ENCODE measurements at places on chromosomes 1 and 21. TPM values are rescaled to one million over a fixed set of nuclear protein-coding genes. Genes with fewer than 3 reads are reported as not detected.
A peak's percentile ranks its signal among the peaks of the same experiment; 100 is the strongest.

DNA sequence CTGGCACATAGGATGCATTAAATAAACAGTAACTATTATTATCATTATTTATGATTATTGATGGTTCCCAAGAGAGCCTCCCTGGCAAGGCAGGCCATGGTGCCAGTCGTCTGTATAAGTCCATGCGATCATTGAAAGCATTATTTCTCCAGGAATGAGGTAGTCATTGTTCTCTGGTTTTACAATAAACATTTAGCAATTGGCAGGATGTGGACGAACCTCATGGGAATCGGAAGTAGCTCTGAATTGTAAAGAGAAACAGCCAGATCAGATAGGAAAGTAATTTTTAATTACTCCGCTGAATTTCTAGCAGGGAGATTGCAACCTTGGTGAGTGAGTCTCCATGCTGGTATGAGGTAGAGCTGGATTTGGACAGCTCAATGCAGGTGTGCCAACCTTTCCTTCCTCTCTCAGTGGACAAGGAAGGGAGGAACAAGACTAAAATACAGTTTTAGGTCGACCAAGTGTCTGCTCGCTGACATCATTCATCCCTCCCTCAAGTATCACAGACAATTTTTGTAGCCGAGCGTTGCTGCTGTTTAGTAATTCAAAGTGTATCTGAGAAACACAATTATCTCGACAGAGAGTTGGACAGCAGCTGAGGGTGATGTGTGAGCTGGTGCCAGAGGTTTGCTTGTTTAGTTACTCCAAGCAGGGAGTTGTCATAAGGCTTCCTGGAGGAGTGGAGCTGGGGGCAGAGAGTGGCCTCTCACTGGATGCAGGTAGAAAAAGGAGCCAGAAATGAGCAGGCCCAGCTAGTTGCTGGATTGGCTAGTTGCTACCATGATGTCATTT is 250.8 kb downstream of the KCNJ6 start:
- H3K4me1 ChIP-seq, result peaks cover 19% of the 10 kb centered on the region
- peaks cover 4% of the 10 kb centered on the region for H3K36me3 ChIP-seq
- peak overlapping the region; percentile 47 for H3K27ac ChIP-seq
- H3K27me3 ChIP-seq, result no peaks in the 10 kb centered on the region

- no peaks in the 10 kb centered on the region for H3K27me3 ChIP-seq
- H3K36me3 ChIP-seq, result no peaks in the 10 kb centered on the region
- no peak overlapping the region for H3K4me3 ChIP-seq
- H3K4me1 ChIP-seq, result peaks cover under 1% of the 10 kb centered on the region
- DNase-seq, result no peak
- no peak overlapping the region for H3K27ac ChIP-seq
Observed at GRCh38 chr1:78334114-78334513, 156.7 kb upstream of the PTGFR start.

DNA sequence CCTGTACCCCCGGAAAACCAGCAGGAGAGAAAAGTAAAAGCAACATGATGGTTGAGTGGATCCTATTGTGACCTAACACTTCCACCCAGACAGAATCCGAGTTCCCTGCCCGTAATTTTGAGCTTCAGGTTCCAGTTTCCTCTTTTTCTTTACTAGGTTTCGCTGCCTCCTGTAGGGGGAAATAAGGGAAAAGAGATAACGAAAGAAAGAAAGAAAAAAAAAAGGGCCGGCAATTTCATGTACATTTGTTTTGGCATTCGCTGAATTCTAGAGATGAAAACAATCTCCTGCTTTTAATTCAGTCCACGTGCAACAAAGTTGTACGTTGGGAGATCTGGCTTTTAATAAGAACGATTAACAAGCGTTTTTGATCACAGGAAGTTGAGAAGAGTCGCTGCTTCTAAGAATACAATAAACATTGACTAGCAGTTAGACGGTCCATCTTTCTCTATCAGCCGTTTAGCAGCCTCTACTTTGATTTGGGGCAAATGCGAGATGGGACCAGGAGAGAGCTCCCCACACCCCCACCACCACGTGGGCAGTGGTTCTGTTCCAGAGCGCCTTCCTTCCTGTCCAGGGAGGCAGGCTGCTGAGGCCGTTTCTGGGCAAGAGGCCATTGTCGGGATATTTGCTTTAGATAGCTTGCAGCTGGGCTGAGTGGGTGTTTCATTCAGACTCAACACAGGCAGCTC is 155.9 kb upstream of the RUNX1 start:
- H3K4me3 ChIP-seq, result no peak overlapping the region
- H3K27ac ChIP-seq, result no peak overlapping the region
- H3K27me3 ChIP-seq, result no peaks in the 10 kb centered on the region
- peaks cover 23% of the 10 kb centered on the region for H3K4me1 ChIP-seq

- peak overlapping the region; percentile 98 for H3K27ac ChIP-seq
- DNase-seq, result peak; percentile 44
- peaks cover 37% of the 10 kb centered on the region for H3K36me3 ChIP-seq
- H3K4me3 ChIP-seq, result peak overlapping the region; percentile 98
Observed at GRCh38 chr1:225651872-225652728, 823 bp downstream of the ENAH start.

COL9A2 gene
- 3.2 TPM for total RNA-seq

- no peaks in the 10 kb centered on the region for H3K27me3 ChIP-seq
- DNase-seq, result no peak
- no peak overlapping the region for H3K27ac ChIP-seq
- no peaks in the 10 kb centered on the region for H3K4me1 ChIP-seq
- no peak overlapping the region for H3K4me3 ChIP-seq
- H3K36me3 ChIP-seq, result peaks cover 12% of the 10 kb centered on the region
Observed at GRCh38 chr1:13775916-13776315, 75.9 kb downstream of the PRDM2 start.

- peaks cover 13% of the 10 kb centered on the region for H3K4me1 ChIP-seq
- H3K36me3 ChIP-seq, result peaks cover 33% of the 10 kb centered on the region
- no peak overlapping the region for H3K4me3 ChIP-seq
- no peak overlapping the region for H3K27ac ChIP-seq
- no peaks in the 10 kb centered on the region for H3K27me3 ChIP-seq
Observed at GRCh38 chr21:33402001-33402979, 923 bp upstream of the IFNGR2 start.

Data from Calu3 (cell line).